ENCODE measurements at places on chromosomes 1 and 21.

GRCh38 chr1:174447866-174448530 lies at the start of gene GPR52:
TSS of gene GPR52 (plus strand) at chr1:174447964. CDS start at chr1:174448112, 148 bp downstream.
- DNase-seq, result no peak

DNA sequence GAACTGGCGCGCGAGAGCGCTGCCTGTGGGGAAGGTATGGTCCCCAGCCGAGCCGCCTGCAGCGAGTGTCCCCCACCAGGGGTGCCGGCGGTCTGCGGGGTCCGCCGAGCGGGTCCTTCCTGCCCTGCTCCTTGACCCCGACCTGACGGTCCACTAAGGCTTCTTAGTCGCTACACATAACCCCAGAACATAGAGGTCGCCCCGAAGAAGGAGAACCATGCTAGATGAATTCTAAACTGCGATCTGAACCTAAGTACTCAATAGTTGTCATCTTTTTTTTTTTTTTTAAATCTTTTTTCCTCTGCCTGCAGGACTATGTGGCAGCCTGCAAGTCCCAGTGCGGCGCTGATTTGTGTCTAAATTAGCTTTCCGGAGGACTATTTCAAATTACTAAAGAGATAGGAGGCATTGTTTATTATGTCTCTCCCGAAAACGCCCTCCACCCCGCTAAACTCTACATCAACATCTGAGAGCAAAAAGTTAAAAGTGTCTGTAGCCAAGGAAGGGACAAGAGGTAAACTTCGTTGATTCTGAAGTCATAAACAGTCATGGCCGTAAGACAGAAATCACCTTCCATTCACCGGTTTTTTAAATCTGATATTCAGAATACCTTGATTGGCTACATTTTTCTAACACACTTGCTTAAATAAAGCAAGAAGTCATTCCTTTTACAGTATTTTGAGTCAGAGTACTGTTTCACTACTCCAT lies 476 bp downstream of the AXDND1 start:
- DNase-seq, result peak; percentile 11

DNA sequence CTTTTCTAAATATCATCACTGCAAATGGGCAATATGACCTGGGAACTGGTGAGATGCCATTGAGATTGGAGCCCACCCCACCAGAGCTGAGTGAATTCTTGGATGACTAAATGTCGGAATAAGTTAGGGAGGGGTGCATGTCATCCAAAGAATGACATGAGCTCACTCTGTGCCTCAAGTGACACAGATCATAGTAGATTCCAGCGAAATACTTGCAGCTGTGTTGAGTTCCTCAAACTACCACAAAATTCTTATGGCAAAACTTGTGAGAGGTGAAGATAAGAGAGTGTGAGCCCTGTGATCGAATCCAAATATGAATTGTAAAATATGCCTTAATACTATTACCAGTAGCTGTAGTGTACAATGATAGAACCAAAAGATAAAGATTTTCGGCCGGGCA lies 2.3 kb upstream of the TCP10L start:
- no peak for DNase-seq

- DNase-seq, result no peak
Observed at GRCh38 chr1:7104339-7104738, 319.1 kb downstream of the CAMTA1 start.

- DNase-seq, result peak; percentile 56
Observed at GRCh38 chr1:208174731-208175507, 69.3 kb downstream of the PLXNA2 start.

GRCh38 chr1:28519946-28520725 lies 14.3 kb downstream of the RCC1 start:
- no peak for DNase-seq

DNA sequence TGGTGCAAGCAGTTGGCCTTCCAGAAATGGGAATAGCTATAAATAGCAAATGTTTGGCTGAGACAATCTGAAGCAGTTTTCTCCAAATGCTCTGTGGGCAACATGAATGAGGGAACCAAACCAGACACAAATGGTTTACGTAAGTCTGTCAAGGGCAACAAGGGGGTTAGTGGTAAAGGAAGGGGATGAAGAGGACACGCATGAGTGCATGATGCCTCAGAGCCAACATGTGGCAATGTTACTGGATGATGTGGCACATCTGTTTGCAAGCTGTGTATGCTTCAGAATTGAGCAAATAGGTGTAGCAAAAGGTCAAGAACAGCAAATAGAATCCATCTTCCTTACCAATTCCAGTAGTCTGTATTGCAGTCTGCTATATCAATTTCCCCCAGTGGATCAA lies 76.3 kb upstream of the LMO4 start:
- DNase-seq, result peak; percentile 99

DNA sequence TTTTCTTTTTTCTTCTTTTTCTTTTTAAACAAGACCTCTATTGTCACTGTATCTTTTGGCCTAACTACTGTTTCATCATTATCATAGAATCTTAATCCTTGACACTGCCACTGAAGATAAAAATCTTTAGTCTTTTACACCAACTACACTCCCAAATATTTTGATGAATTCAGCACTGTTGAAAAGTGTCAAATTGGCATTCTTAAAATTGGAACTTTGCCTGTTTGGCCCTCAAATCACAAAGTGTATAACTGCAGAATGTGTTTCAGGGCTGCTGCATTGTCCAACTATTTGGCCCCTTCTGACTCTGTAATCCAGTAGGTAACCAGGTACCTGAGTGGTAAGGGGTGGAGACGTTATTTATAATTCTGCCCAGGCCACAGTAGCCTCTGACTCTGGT lies 34.3 kb downstream of the ACTN2 start:
- no peak for DNase-seq

GRCh38 chr1:167219194-167219593 lies 1.5 kb upstream of the POU2F1 start:
- DNase-seq, result no peak

DNA sequence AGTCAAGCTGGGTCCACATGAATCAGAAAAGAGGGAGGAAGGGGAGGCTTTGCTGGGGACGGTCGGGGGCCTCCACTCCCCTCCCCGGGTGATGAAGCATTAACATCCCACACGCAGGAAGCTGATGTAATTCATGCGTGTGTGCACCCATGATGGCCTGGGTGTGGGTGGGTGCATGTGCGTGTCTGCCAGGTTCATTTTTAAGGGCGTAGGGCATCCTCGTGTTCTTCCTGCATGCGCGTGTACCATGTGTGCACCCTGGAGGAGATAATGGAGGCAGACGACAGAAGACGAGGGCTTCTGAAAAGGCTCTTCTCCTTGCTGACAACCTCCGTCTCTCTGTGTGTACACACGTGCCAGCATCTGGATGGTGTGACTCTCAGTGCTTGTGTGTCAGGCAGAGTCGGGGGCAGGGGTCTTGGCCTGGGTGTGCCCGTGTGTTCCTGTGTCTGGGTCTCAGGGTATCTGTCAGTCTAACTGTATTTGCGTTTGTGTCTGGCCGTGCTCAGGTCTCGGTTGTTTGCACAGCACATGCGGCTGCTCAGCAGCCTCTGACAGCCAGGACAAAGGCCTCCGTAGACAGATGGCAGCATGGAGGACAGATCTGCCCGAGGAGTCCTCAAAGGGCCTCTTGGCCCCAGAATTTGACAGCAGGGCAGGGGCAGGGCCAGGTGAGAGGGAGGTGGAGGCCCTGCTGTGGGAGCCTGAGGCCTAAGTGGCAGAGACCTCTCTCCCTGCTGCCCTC lies 2.4 kb downstream of the RAP1GAP start:
- peak; percentile 18 for DNase-seq

- DNase-seq, result peak; percentile 37
Observed at GRCh38 chr1:17276568-17276967, 27.7 kb downstream of the PADI3 start.

- peak; percentile 72 for DNase-seq
Observed at GRCh38 chr1:100671601-100672000, 47.9 kb upstream of the VCAM1 start.

DNA sequence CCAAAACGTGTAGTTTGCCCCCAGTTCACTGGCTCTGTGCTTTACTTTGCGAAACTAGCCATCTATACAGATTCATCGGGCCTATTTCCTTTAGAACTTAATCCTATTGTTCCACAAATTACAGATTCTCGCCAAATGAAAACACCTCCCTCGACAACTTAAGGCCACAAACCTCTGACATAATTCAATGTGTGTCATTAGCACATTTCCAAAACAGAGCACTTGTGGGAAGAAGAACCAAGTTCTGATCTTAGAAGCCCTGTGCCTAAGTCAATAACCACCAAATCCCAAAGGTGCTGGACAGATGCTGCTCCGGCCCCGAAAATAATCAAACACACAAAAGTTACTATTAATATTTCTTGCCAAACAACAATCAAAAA lies 93.9 kb downstream of the SLC45A1 start:
- DNase-seq, result peak; percentile 73

GRCh38 chr1:116704278-116704677 lies 36.7 kb upstream of the IGSF3 start:
- DNase-seq, result no peak

DNA sequence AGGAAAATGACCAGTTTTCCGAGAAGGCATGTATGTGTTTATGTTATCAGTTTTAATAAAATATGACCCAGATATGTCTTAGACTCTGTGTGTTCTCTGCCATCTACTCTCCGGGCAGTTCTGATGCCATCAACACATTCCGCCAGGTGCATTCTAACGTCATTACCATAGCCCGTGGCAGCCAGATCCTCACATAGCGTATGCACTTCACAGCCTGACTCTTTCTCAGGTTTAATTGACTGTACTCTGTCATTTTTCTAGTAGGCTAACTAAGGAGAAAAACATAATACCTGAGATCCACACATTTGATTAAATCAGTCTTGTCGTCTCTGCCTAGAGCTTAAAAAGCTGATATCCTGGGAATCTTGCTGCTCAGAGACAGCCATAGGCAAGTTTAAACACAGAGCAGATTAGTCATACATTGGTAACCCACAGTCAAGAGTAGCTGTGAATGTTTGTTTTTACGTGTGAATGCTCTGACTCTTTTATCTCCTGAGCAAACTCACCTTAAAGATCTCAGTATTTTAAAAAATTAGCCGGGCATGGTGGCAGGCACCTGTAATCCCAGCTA lies 175.9 kb downstream of the GREM2 start:
- no peak for DNase-seq

GRCh38 chr1:229075217-229075616 lies 195.7 kb upstream of the RAB4A start:
- no peak for DNase-seq

GRCh38 chr1:68421350-68421749 lies 28.4 kb downstream of the RPE65 start:
- DNase-seq, result no peak

- no peak for DNase-seq
Observed at GRCh38 chr1:220967911-220968310, 88.7 kb downstream of the HLX start.

- peak; percentile 13 for DNase-seq
Observed at GRCh38 chr1:78836726-78837125, 169.8 kb downstream of the ADGRL4 start.

GRCh38 chr1:171625225-171625624 lies 3.2 kb downstream of the MYOCOS start:
- no peak for DNase-seq

GRCh38 chr1:54126271-54126815 lies 26.5 kb downstream of the CDCP2 start:
- peak; percentile 56 for DNase-seq

DNA sequence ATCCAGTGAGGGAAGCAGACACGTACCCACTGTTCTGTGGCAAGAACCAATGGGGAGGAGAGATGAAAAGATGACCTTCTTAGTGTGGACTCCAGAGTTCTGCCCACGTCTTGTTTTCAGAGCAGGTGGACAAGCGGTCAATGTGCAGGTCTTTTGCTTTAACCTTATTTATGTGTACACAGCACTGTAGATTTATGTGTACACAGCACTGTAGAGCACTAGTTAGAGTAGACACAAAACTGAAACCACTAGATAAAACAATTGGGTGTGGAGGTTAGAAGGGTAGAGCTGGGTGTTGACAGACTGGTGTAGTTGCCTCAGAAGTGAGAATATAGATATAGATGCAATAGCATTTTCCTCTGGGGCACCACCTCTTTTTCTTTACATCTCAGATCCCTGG lies 150.0 kb downstream of the MAGI3 start:
- no peak for DNase-seq

DNA sequence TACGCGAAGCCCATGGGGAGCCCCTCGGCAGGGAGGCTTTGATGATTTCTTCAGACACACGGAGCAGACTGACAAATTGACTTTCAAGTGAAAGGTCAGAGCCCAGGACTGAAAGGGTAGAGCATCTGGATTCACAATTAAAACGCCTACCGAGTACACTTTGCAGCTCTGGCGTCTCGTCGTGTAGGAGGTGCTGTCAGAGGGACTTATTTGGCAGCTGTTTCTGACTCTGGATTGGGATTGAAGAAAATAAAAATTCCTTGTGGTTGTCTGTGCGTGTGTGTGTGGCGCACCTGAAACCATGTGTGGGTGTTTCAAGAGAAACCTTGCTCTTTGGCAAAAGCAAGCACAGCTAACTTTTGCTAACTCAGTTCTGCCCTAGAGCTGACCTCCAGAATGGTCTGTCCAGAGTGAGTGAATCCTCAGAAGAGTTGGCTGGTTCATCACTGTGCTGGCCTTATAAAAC lies 348.7 kb downstream of the HLX start:
- peak; percentile 30 for DNase-seq

DNA sequence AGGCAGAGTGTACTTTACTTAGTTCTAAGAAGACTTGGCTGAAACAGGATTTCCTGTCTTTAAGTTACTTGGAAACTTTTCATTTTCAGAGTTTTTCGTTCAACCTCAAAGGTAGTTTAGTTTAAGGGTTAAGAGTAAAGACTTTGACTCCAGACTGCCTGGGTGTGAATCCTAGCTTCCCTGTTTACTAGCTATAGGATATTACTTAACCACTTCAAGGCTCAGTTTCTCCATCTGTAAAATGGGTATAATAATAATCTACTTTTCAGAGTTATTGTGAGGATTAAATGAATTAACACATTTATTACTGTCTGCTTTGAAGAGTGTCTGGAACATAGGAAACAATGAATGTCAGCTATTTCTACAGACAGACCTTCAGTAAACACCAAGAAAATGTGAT lies 30.0 kb downstream of the ZNHIT6 start:
- no peak for DNase-seq

- DNase-seq, result peak; percentile 36
Observed at GRCh38 chr1:23657659-23658275, 33.8 kb upstream of the RPL11 start.

DNA sequence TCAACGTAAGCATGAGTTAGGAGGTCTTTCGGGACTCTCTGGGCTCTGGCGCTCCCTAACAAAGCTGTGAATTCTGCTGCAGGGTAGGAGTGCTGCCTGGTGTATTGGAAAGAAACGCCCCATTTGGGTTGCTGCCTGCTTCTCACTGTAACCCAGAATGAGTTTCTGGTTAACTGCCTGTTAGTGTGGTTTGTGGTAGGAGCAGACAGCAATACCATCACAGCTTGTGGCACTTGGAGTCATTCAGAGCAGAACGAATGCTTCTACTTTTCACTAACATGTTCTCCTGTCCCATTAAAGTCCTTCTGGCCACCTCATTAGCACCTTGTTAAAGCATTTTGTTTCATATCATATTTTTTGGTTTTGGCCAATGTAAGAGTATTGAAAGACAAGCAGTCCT lies 18.1 kb downstream of the MAP3K7CL start:
- DNase-seq, result peak; percentile 83

DNA sequence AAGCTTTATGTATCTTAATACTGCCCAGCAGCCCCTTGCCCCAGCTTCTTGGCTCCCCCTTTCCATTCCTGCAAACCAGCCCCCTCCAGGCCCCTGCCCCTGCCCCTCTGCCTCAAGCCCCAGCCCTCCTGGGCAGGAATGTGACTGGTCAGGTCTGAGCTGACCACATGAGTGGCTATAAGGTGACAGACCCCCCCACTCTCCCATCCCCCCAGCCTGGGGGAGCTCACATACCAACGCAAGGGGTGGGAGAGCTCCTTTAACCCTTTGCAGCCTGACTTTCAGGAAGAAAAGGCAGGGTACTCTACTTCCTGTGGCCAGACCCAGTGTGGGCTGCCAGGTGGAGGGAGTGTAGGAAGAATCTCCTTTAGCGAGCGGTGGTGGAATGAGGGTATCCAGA lies 33.2 kb downstream of the AHDC1 start:
- DNase-seq, result no peak
